ENCODE measurements at places on chromosomes 7 and 10.
A peak's percentile ranks its signal among the peaks of the same experiment; 100 is the strongest.

DNA sequence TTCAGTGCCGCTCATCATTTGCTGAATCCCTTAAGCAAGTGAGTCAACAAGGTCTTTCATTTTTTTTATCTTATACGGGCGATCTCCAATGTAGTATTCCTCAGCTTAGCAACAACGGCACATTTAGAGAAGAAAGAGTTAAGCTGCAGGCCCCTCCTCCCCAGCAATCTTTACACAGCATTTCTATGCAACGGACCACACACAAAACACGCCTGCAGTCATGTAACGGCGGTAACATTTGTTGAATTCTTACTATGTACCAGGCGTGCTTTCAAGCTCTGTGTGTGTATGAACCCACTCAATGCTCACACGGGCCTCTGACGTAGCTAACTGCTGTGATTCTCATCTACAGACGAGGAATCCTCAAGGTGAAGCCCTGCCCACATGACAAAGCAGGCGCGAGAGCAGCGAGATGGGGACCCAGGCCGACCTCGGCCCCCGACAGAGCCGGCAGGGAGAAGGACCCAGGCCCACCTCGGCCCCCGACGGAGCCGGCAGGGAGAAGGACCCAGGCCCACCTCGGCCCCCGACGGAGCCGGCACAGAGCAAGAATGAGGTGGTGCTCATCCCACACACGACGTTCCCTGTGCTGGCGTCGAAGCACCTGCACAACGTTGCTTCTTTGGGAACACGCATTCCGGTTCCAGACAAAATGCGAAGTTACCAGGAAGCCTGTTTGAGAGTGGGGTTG lies 240.7 kb downstream of the ZMYND11 start:
- DNase-seq: no peak

GRCh38 chr7:123143252-123144006 lies 56.3 kb downstream of the SLC13A1 start:
- no peak for DNase-seq

DNA sequence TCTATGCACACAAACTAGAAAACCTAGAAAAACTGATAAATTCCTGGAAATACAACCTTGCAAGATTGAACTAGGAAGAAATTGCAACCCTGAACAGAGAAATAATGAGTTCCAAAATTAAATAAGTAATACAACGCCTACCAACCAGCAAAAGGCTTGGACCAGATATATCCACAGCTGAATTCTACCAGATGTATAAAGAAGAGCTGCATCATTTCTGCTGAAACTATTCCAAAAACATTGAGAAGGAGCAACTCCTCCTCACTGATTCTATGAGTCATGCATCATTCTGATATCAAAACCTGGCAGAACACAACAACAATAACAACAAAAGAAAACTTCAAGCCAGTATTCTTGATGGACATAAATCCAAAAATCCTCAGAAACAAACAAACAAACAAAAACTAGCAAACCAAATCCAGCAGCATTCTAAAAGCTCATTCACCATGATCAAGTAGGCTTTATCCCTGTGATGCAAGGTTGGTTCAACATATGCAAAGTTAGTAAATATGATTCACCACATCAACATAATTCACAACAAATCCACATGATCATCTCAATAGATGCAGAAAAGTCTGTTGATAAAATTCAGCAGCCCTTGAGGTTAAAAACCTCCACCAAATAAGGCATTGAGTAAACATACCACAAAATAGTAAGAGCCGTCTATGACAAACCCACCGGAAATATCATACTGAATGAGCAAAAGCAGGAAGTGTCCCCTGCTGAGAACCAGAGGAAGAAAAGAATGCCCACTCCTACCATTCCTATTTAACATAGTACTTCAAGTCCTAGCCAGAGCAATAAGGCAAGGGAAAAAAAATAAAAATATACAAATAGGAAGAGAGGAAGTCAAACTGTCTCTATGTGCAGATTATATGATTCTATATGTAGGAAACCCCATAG lies 98.2 kb downstream of the PCDH15 start:
- no peak for DNase-seq

GRCh38 chr7:87127019-87127418 lies 25.2 kb upstream of the DMTF1 start:
- no peak for DNase-seq

GRCh38 chr10:106023329-106023728 lies 1141.2 kb downstream of the SORCS1 start:
- no peak for DNase-seq

DNA sequence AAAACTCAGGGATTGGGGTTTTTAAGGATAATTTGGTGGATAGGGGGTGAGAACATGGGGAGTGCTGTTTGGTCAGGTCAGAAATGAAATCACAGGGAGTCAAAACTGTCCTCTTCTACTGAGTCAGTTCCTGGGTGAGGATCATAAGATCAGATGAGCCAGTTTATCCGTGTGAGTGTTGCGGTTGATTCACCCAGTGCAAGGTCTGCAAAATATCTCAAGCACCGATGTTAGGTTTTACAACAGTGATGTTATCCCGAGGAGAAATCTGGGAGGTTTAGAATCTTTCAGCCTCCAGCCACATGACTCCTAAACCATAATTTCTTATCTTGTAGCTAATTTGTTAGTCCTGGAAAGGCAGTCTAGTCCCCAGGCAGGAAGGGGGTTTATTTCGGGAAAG lies 31.7 kb upstream of the AGR2 start:
- DNase-seq: no peak

DNA sequence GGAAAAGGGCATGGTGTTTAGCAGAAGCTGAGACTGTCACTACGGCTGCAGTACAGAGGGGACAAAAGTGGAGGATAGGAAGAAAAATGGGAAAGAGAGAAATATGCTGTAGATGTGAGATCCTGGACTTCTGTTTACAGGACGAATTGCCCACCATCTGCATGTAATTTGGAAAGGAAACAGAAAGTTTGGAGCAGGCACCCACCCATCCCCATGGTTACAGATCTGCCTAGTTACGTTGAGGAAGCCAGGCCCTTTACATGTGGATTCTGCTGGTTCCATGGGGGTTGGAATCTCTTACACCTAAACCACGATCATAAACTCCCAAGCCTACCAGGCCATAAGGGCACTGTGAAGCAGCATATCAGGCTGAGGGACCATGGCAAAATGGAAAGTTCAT lies 84.3 kb downstream of the WDFY4 start:
- no peak for DNase-seq

DNA sequence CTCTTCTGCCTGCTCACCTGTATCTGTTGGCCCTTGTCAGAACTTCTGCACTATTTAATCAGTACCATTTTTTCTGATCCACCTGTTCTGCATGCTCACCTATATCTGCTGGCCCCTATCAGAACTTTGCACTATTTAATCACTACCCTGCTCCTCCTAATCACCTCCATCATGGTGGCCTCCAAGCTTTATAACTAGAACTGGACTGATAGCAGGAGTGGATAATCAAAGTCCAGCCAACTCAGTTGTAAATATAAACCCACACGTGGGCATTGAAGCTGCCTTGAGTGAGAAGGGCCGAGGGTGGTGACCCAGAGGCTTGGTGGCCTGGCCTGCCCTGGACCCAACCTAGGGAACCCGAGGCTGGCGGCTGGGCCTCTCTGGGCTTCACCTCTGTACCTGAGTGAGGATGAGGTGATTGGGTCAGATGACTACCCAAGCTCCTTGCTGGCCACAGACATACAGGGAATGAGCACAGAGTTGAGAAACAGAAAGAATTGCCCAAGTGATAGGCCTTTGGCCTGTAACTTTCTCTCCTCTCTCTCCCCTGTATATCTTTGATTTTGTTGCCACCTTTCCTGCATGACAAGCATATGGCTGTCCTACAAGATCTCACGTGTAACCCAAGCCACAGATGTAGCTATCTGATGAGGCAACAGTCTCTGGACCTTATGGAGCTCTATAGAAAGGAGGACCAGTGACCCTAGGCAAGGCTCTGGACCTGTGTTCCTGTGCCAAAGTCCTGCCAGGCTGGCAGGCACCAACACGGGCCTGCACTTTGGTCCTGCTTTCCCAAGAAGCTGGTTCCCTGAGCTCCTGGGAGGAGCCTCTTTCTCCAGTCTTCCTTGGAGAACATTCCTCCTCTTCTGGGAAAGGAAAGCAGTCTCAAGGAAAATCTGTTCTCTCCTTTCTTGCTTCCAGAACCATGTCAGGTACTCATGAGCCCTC lies 23.4 kb upstream of the FAM3C start:
- DNase-seq: no peak

DNA sequence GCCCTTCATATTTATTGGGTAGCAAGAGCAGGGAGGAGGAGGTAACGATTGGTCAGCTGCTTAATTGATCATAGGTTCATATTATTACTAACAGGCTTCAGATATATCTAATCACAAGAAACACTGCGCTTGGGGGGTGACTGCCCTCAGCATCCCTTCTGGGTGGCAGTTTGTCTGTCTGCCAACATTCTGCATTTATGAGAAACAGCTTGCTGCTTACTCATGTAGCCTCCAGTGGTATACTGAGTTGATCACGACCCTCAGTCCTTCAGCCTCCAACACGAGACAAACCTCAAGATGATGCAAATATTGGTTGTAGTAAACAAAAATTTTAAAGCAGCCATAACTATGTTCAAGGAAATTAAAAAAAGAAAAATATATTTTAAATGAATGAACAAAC lies 657.8 kb upstream of the PHF14 start:
- DNase-seq: no peak

DNA sequence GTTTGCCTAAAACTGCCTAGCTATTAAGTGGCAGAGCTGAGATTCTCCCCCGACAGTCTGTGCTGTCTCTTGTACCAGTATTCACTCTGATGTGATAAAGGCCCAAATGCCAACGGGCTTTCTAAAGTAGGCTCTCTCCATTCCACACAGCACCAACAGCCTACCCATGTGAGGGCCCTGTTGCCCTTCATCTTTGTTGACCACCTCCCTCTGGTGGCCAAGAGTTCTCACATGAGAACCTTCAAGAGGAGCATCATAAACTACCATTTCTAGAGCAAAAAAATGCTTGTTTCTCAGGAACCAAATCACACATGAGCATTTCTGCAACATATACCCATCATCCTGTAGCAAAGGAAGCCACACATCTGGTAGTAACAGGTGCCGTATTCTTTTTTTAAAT lies 185.8 kb downstream of the GRM8 start:
- DNase-seq: peak; percentile 47

DNA sequence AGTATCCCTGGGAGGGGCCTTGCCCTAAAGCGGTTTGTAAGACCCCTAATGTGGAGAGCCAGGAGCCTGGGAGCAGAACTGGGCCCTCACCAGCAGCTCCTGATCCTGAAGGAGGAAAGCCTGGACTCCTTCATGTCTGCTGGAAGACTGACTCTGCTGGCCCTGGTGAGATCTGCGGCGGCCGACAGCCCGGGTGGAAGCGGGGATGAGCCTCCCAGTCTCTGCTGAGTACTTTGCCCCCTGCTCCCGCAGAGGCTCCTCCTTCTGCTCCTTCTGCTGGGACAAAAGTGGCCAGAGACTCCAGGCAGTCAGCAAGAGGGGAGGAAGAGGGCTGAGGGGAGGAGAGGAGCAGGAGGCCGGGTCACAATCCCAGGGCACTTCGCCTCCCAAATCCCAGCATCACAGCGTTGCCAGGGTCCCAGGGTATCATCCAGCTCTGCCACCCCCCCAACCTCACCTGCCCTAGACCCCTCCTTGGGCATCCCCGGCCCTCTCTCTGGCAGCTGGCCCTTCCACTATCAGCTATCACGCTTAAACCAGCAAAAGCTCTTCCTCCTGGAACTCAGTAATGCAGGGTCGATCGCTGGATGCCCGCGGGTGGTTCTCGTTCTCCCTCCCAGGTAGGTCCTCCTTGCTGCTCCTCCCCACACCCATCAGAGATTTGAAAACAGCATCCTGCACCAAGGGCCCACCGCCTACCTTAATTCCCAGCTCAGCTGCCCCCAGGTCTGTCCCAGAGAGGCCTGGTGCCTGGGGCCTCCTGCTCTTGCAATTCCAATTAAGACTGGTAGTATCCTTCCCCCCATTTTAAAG lies 7.9 kb downstream of the TBATA start:
- DNase-seq: no peak

GRCh38 chr7:102230593-102230992 lies 56.1 kb upstream of the SH2B2 start:
- no peak for DNase-seq

DNA sequence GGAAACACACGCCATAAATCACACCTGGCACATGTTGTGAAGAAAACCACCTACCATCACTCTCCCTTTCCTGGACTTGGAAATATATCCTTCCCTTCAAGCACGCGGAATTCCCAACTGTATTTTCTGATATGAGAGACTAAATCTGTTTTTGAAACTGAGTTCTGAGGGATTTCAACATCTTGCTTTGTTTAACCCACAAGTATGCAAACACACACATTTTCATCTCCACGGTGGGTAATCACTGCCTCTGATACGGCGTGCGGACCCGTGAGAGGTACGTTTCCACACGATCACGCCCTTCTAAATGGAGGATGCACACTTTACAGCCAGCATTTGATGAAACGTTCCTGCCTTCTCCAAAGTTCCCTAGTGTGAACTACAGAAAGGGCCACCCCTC lies 83.4 kb downstream of the ZRANB1 start:
- DNase-seq: no peak

DNA sequence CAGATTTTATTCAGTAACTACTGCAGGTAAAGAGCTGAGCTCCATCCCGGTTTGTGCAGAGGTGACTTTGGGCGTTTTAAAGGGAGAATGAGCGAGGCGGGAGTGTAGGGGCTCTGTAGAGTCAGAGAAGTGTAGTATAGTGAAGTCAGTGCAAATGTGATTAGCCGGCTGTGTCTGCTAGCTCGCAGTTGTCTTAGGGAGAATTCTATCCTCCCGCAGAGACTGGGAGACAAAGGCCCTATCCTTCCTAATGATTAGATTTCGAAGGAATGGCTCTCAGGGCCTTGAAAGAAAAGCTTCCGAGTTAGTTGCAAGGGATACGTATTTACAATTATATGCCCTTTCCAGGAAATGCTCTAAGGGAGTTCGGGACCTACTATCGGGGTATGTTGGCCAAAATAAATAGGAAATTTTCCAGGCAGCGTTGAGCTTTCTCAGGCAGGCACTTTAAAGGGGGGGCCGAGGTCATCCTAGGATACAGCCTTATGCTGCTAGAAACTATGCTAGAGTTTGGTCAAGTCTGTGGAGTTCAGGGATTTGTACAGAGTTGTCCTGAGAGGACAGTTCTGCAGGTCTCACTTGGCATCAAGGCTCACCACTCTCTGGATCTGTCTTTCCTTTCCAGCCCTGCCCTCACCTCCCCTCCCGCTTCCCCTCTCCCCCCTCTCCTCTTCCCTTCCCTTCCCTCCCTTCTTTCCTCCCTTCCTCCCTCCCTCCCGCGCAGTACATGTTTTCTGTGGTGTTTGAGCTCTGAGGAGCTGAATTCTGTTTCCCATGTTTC lies 825 bp downstream of the MRPL32 start:
- peak; percentile 35 for DNase-seq

DNA sequence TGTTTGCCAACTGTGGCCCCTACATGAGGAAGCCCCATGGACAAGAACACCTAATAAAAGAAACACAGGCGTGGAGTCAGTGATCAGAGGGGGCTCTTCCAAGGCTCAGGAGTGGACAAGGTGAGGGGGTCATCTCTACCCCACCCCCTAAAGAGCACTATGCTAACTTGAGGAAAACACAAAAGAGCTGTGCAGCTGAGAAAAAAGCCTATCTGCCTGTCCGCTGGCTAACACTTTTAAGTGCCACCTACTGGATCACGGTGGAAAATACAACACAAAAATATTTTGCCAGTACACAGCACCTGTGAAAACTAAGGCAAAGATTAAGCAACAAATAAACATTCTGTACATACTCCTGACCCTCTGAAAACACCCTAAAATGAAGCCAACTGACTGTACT lies 53.1 kb upstream of the COBL start:
- peak; percentile 13 for DNase-seq

Data from NCI-H2171 treated with DMSO at 0.1 percent for 48 hours (cell line).